Activated T-helper 1 cell treated with anti-CD3 and anti-CD28 coated beads, Interleukin-2, amount 50 U/mL, for 16 hours (primary cell): ENCODE measurements at places on chromosomes 12 and 14.

- DNase-seq = peak; percentile 79
Observed at GRCh38 chr14:105090493-105091053, 25.3 kb upstream of the GPR132 start.

GRCh38 chr12:128318946-128319345 is 52.0 kb downstream of the TMEM132C start:
- DNase-seq = no peak

DNA sequence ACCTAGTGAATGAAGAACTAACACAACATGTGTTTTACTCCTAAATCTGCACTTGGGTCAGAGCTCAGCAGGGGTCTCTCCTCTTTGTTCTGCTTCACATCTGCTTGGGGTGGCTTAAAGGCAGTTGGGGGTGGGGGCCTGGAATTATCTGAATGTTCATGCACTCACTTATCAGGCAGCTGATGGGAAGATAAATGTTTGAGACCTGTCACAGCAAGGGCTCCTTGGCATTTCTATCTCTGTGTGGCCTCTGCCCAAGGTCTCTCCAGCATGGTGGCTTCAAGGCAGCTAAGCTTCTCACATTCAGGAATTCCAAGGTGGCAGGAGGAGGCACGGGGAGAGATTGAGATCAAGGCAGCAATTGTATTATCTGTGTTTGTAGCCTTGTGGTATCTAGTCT is 6.4 kb upstream of the HMGA2 start:
- no peak for DNase-seq

- no peak for DNase-seq
Observed at GRCh38 chr12:4112734-4113325, 160.7 kb upstream of the CCND2 start.

DNA sequence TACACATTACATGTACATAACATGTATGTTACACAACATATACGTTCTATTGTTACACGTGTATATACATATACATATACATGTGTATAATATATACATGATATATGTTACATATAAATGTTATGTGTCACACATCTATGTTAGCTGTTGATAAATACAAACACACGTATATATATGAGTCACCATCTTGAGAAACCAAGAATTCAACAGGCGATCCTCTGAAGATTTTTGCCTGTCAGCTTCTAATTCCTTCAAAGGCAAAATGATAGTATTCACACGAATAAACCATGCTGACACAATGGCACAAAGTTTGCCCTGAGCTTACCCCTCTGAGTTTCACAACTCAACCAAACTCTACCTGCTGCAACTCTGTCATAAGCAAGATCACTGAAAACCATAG is 30.2 kb upstream of the TESC start:
- DNase-seq = no peak

GRCh38 chr12:685388-685787 is 22.1 kb upstream of the NINJ2 start:
- peak; percentile 57 for DNase-seq

DNA sequence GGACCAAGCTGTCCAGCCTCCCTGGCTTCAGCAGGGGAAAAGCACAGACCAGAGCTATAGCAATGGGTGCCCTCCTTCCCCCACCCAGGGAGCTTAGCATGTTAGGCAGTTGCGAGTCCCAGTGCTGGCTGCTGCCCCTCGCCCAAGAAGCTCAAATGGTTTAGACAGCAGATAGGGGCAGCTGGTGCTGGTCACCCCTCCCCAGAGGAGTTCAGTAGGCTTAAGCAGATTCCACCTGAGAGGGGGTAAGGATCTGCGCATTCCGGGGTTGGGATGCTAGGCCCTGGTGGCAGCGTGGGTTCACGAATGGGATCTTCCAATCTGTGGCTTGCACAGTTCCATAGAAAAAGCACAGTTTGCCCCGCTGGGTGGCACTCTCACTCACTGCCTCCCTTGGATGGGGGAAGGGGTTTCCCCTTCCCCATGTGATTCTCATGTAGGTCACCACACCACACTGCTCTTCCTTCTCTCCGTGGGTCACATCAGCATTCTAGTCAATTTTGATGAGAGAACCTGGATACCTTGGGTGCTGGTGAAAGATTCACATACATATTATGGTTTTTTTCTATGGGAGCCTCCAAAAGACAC is 665.6 kb downstream of the C12orf50 start:
- no peak for DNase-seq

- no peak for DNase-seq
Observed at GRCh38 chr14:102323102-102323501, 3.6 kb downstream of the ZNF839 start.

DNA sequence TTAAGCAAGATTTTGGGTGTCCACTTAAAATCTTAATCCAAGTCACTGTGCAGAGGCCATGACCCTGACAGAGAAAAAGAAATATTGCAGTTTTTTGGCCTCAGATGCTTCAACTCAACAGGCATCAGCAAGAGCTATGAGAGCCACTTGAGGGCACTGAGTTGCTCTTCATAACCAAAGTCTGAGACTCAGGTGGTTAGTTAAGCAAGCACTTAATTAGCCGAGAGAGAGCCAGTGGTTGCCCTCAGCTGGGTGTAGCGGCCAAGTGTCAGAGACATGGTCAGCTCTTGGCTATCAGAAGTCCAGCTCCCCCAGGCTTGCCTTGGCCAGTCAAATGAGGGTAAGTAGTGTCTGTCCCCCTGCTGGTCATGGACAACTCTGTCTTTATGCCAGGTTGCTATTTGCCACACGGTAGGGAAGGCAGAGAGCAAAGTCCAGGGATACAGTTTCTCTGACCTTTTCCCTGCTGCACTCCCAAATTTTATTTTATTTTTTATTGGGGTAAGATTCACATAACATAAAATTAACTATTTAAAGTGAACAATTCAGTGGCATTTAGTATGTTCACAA is 9.0 kb upstream of the KRT71 start:
- DNase-seq = no peak

GRCh38 chr14:32081901-32082300 is 4.8 kb downstream of the ARHGAP5 start:
- no peak for DNase-seq

DNA sequence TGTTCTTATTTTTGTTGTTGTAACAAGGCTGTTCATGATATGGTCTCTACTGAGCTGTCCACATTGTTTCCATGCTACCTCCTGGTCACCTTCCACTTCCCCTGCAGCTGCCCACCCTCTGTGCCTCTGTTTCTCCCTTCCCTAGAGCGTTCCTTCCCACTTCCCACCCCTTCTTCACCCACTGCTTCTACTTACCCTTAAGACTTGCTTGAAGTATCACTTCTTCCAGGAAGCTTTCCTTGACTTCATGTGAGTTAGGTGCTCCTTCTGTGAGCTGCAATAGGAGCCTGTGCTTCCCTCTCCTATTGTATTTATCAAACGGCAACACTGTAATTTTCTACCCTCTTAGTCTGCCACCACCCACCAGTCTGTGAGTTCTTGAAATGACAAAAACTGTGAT is 286.8 kb upstream of the AMIGO2 start:
- DNase-seq = no peak

DNA sequence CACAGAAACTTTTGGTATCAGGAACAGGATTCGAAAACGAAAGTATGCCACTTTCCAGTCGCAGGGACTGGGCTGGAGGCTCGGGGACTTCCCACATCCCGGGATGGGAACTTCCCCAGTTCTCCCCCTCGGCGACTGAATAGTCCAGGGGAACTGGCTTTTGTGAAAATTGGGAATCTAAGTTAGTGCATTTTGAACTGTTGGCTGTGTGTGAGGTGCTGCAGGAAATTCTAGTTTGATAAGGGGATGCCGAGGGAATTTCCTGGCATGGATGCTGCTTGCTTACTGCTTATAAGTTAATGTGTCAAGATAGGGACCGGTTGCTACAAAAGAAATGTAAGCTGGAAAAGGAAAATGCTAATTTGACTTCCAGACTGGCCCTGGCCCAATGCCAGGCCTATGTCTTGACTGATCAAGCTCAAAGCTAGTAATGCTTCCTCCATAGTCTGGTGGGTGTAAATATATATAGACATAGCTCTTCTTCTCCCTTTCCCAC is 73.4 kb upstream of the EIF5 start:
- DNase-seq = no peak

DNA sequence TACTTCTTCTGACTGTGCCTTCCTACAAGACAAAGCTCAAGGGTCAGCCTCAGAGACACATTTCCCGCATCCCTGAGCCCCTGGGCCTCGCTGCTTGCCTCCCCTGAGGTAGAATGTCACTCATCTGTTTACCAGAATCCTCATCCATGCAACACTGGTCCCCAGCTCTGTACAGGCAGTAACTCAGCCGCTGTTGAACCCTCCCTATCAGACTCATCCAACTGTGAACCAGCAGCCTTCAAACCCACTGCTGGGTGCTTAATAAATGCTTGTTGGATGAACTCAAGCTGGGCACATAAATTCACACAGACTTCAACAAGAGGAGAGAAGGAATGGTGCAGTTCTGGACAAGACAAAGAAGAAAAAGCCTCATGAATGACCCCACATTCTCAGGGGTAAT is 6.1 kb downstream of the NT5DC3 start:
- no peak for DNase-seq

- DNase-seq = no peak
Observed at GRCh38 chr14:105476097-105476830, 1.6 kb downstream of the CRIP2 start.

- no peak for DNase-seq
Observed at GRCh38 chr12:64120568-64120967, 101.5 kb downstream of the KICS2 start.

- DNase-seq = no peak
Observed at GRCh38 chr12:95066091-95066855, 7.1 kb downstream of the NR2C1 start.

DNA sequence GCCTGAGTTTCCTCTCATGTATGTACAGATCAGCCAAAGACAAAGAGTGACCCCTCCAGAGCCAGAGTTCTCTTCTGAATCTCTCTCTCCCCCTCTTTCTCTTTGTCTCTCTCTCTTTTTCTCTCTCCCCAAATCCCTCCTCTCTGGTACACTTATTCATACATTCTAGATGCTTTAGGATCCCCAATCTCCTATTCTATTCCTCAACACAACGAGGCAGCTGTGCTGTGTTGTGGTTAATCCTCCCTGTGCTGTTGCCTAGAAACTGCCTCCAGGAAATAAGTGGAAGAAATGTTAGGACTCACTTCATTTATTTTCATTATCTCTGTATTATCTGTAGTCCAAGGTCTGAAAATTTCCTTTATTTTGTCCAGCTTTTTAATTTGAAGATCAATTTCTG is 350.5 kb upstream of the OR4E1 start:
- no peak for DNase-seq

- DNase-seq = no peak
Observed at GRCh38 chr12:11795913-11796459, 146.5 kb downstream of the ETV6 start.

- DNase-seq = no peak
Observed at GRCh38 chr12:101127521-101128219, 82.4 kb downstream of the SLC5A8 start.

- no peak for DNase-seq
Observed at GRCh38 chr14:34099635-34100034, 148.8 kb upstream of the EGLN3 start.

DNA sequence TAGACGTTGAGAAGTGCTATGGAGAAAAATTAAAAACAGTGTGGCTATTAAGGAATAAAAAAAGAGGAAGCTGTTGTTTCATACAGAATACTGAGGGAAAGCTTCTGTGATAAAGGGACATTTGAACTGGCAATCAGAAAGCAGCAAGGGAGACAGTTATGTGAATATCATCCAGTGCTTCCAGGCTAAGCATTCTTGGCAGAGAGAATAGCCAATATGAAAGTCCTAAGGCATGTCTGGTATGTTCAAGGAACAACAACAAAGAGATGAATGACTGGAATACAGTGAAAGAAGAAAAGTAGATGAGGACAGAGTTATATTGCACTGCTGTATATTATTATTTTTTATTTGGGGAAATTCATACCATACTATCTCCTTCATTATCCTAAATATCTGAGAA is 23.9 kb downstream of the SCAF11 start:
- DNase-seq = no peak

GRCh38 chr12:6056406-6057240 is 67.8 kb downstream of the VWF start:
- DNase-seq = no peak

GRCh38 chr14:21780429-21781084 is 106.9 kb upstream of the OR4E1 start:
- DNase-seq = no peak

- no peak for DNase-seq
Observed at GRCh38 chr14:27845241-27845850, 921.2 kb upstream of the FOXG1 start.

DNA sequence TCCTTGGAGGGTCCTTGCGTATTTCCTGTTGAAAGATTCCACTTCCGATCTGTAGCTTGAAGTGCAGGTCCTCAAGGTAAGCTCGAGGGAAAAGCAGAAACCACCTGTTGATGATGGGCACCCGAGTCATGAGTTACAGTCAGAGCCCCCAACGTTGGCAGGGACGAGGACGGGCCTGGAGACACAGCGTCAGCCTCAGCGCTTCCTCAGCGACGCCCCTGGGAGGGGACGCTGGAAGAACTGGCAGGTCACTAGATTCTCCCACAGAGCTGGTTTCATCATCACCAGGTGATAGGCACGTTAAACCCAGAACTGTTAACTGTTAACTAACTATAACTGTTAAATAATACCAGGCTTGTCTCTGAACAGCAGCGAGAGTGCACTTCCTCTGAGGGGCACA is 101.8 kb downstream of the TNFAIP2 start:
- no peak for DNase-seq

GRCh38 chr14:97620066-97620465 is 822.9 kb downstream of the VRK1 start:
- no peak for DNase-seq

DNA sequence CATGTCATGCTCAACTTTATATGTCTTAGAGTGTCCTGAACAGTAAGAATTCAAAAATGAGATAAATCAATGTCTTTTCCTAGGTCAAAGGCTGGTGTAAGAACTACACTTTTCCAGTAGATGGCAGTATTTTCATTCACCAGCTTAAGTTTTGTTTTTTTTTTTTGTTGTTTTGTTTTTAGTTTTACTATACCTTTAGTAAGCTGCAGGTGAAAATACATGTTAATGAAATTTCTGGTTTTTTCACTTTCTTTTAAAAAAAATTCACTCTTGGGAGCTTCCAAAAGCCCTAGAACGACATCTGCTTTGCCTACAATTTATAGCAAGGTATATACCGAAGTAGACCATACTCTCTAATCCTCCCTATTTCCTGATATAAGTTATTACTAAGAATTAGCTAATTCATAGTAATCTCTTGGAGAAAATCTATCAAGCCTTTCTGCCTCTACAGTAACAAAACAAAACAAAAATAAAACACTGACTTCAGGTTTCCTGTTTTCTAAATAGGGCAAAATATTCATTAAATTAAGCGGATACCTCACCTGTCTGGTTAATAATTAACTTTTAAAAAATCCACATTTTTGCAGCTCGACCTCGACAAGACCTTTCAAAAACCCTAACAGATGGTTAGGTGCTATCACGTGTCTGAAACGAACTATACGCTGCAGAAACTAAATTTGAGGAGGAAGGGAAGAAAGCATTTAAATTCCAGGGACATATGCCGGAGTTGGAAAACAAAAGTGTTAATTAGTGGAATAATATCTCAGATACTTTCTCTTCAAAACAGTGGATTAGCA is 2.7 kb upstream of the SAMD4A start:
- DNase-seq = no peak
